ENCODE measurements at places on chromosomes 12 and 14. TPM values are rescaled to one million over a fixed set of nuclear protein-coding genes. Genes with fewer than 3 reads are reported as not detected.

DNA sequence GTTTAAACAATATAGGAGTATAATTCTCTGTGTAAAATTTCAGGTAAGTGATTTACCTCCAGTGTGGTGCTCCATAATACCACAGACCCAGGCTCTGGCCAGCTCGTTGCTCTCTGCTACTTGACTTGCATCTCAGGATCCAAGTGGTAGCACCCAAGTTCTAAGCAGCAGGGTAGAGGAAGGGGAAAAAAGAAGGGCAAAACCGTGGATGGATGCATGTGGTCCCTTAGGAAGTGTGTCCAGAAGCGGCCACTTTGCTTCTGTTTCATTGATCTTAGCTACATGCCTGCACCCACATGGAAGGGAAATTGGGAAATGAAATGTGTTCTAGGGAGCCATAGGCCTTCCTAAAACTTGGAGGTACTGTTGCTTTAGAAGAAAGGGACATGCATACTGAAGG is 48.6 kb upstream of the HMGA2 start:
- no peak for DNase-seq

Gene RERGL
- not detected for polyA plus RNA-seq

Gene CLSTN3
- polyA plus RNA-seq, result not detected

DNA sequence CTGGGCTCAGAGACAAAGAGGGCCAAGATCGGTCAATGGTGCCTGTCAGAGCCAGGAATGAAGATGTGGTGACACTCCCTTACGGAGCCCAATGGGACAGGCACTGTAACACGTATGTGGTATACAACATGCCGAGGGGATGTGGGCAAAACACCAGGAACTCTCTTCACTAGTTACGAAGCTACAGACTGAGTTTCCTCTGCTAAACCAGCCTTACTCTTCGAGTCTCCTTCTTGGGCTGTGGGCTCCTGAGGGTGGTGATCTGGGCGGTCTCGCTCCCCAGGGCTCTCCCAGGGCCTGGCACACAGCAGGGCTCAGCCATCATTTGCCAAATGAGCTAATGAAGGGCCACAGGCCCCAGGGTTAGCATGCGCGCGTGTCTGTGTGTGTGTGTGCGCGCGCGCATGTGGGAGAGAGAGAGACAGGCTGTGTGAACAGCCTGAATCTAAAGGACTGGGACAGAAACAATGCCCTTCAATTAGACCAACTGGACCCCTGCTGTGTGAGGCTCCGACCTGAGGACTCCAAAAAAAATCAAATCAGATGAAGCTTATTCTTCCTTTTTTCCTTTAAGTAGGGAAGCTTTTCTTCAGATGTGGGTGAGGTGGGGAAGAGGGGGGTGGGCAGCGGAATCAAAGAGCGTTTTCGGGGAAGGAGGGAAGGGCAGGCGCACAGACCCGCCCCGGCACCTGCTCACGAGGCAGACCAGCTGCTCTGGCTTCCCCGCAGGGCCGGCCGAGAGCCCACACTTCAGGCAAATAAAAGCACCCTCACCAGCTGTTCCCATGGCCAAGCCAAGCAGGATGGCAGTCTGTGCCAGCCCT is 42.5 kb downstream of the CCDC88C start:
- no peak for DNase-seq

- DNase-seq, result peak; percentile 85
Observed at GRCh38 chr14:75132382-75133086, 5.7 kb upstream of the NEK9 start.

Gene MYF6
- not detected for polyA plus RNA-seq

Gene ACOT6
- not detected for polyA plus RNA-seq

Gene BLOC1S1
- 222 TPM for polyA plus RNA-seq

- no peak for DNase-seq
Observed at GRCh38 chr12:93895089-93895445, 217.9 kb downstream of the CRADD start.

- DNase-seq, result peak; percentile 90
Observed at GRCh38 chr12:66144791-66145754, 14.5 kb upstream of the LLPH start.

DNA sequence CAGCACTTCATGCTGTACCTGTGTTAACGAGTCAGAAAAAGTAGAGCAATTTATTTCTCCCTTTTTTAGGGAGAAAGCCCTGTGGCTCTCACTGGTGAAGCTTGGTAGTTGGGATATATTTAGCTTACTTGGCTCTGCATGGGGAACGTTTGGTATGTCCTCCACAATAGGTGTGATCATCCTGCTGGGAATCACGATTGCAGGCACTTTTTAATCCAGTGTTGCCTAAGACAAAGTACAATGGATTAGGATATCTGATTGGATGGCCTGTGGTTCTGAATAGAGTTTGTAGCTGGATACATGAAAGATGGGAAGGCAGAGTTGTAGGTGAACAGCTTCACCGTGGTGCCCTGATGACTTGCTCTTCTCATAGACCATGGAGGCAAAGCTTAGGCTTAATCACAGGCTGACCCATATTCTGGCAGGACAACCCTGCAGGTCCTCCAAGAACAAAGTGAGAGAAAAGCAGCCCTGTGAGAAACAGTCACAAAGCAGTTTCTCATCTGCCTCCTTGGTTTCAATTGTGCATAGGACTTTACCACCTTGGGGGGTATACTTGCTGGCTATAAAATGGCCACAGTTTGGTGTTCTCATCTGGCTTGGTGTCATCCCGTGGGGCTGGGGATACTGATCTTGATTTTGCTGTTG is 7.5 kb downstream of the RESF1 start:
- DNase-seq, result no peak

GRCh38 chr14:70898111-70898745 is 9.0 kb upstream of the PCNX1 start:
- DNase-seq, result no peak

- DNase-seq, result peak; percentile 45
Observed at GRCh38 chr12:54277823-54278276, 2.1 kb downstream of the CBX5 start.

GRCh38 chr12:66620688-66621087 is 58.2 kb downstream of the GRIP1 start:
- no peak for DNase-seq

Gene DPF3
- polyA plus RNA-seq, result 0.01 TPM

Gene CAPZA3
- not detected for polyA plus RNA-seq

- no peak for DNase-seq
Observed at GRCh38 chr12:87921621-87922020, 107.6 kb downstream of the C12orf50 start.

- no peak for DNase-seq
Observed at GRCh38 chr12:109734219-109735000, 20.8 kb downstream of the FAM222A start.

Gene TMTC3
- 1.1 TPM for polyA plus RNA-seq

DNA sequence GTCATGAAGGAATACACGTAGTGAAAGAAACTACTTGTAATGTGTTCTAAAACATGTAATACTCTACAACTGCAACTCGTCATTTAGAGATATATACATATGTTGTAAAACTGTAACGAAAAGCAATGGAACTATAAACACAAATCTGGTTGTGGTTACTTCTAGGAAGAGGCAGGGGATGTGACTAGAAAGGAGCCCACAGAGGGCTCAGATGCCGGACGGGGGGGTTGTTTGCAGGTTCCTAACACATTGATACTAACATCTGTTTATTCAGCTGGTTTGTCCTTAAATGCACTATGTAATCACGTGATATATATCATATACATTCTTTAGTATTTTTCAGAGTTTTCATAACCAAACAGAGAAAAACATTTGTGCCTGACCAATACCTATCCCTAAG is 16.1 kb upstream of the ANHX start:
- no peak for DNase-seq

Gene PSMA6
- polyA plus RNA-seq, result 572 TPM

GRCh38 chr14:95817271-95817670 is 59.4 kb upstream of the TUNAR start:
- DNase-seq, result no peak

- no peak for DNase-seq
Observed at GRCh38 chr12:31780096-31780495, 51.3 kb upstream of the AMN1 start.

Gene KRT6C
- not detected for polyA plus RNA-seq

DNA sequence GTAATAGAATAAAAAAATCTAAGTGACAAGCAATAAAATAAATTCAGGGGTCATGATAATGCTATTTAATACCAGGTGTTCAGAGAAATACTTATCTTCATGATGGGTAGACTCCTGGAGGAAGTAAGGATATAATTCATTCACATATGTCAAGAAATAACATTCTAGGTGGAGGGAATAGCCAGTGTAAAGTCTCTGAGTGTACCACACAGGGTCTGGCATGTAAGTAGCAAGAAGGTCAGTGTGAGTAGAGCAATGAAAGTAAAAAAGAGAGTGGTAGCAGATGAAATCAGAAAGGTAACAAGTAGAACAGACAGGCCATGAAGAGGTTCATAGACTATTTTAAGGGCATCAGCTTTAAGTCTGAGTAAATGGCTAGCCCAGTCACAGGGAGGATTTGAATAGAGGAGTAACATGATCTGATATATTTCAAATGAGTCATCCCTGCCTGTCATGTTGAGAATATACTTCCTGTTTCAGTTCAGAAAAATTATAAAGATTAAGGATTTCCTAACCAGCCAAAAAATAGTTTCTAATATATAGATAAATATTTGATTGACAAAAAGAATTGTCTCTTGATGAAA is 519.9 kb downstream of the C12orf50 start:
- no peak for DNase-seq

GRCh38 chr12:916240-916639 is 33.3 kb downstream of the RAD52 start:
- no peak for DNase-seq

DNA sequence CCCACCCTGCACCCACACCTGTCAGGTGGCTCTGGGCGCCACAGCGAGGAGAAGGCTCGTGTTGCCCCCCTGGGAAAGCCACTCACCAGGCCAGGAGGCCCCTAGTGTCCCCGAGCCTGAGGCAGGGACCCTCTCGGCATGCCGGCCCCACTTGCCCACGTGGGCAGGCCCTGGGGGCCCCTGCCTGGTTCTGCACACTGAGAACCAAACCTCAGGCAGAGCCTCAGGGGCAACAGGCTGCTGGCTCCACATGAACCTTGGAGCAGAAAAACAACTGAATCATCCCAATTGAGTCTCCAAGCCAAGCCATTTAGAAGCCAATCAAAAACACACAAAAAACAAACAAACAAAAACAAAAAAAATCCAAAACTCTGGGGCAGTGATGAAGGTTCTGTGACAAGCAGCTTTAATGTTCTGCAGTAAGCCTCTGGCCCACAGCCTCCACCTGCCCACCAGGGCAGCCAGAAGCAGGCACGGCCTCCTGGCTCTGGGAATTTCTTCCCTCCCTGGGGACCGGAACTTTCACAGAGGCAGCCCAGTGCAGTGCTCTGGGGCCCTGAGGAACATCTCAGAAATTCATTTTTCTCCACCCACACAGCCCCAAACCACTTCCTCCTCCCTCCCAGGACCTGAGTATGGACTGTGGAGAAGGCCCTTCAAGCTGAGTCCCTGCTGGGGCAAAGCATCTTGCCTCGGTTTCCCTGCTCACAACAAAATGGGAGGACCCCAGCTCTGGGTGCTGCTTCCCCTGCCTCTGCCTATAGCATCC is 90.2 kb downstream of the CHGA start:
- DNase-seq, result peak; percentile 22

DNA sequence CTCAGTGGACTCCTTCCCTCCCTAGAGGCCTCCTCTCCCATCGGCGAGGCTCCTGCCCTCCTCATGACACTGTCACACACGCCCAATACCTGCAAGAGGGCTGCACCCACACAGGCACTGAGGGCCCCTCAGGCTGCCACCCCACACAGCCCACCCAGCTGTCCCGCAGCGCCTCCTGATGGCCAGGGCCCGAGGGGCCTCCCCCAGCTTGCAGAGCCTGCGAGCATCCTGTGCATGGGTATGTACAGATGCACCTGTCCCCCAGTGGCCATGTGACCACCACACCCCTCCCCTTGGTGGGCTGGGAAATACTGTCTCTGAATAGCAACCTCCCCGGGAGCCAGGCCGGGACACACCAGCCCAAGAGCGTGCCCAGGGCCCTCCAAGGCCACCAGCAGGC is 19.0 kb upstream of the NUDT14 start:
- no peak for DNase-seq

Gene MDM2
- polyA plus RNA-seq, result 16.2 TPM

Gene NPAS3
- not detected for polyA plus RNA-seq

- DNase-seq, result no peak
Observed at GRCh38 chr12:130696379-130697100, 19.6 kb downstream of the RIMBP2 start.

GRCh38 chr14:93648440-93649168 is 139.7 kb downstream of the PRIMA1 start:
- DNase-seq, result no peak

GRCh38 chr12:1873531-1874510 is 44.6 kb downstream of the CACNA2D4 start:
- DNase-seq, result no peak

- no peak for DNase-seq
Observed at GRCh38 chr12:85610194-85610593, 226.0 kb downstream of the RASSF9 start.

- no peak for DNase-seq
Observed at GRCh38 chr12:124655048-124655697, 87.8 kb upstream of the NCOR2 start.

DNA sequence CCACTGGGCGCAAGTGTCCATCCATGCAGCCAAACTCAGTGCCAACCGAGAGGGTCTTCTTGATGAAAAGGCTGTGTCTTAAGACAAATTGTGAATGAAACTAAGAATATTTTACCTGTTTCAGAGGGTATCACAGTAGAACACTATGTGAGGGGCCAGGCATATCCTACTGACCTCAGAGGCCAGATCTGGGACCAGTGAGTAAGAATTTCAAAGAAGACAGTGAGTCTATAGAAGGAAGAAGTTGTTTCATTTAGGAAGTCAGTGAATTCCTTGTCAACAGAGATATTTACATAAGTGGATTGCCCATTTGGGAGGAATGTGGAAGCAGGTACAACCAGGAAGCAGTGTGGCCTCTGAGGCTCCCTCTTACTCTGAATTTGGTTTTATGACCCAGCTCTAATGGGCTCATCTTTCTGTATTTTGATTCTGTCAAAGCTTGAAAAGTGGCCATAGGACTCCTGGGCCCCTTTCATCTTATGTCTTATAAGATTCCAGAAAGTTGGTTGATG is 137.4 kb downstream of the ZNF664 start:
- DNase-seq, result no peak

DNA sequence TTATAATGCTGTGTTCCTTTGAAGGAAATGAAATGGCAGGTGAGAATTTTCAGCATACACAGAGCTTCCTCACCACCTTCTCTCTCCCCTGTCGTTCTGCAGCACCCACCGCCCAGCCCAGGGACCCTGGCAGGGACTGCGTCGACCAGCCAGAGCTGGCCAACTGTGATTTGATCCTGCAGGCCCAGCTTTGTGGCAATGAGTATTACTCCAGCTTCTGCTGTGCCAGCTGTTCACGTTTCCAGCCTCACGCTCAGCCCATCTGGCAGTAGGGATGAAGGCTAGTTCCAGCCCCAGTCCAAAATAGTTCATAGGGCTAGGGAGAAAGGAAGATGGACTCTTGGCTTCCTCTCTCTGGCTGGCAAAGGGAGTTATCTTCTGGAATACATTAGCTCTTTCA is 35.1 kb downstream of the PAPLN start:
- no peak for DNase-seq

DNA sequence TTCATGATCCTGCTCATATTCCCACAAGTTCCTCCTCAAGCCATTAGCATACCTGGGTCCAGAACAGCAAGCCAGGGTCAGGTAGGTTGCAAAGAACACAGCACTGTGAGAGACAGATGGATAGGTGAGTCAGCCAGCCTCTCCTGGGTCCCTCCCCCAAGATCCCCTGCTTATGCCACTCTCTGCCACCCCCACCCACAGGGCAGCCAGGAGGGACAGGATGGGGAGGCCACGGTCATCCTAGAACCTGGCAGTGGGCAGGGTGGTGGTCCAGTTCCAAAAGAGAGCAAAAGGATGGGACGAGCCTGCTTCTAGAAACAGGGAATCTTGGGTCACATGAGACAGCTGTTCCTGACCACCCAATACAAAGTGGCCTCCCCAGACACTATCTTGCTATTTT is 12.7 kb downstream of the FAIM2 start:
- DNase-seq, result no peak

- DNase-seq, result peak; percentile 70
Observed at GRCh38 chr12:42696406-42697149, 107.0 kb upstream of the PRICKLE1 start.
